ENCODE measurements at places on chromosomes 5 and 9.
A peak's percentile ranks its signal among the peaks of the same experiment; 100 is the strongest.

- DNase-seq = no peak
Measured at GRCh38 chr5:43152946-43153345, 32.2 kb downstream of the ZNF131 start.

- DNase-seq = no peak
Measured at GRCh38 chr9:36158917-36159316, 10.3 kb upstream of the CCIN start.

DNA sequence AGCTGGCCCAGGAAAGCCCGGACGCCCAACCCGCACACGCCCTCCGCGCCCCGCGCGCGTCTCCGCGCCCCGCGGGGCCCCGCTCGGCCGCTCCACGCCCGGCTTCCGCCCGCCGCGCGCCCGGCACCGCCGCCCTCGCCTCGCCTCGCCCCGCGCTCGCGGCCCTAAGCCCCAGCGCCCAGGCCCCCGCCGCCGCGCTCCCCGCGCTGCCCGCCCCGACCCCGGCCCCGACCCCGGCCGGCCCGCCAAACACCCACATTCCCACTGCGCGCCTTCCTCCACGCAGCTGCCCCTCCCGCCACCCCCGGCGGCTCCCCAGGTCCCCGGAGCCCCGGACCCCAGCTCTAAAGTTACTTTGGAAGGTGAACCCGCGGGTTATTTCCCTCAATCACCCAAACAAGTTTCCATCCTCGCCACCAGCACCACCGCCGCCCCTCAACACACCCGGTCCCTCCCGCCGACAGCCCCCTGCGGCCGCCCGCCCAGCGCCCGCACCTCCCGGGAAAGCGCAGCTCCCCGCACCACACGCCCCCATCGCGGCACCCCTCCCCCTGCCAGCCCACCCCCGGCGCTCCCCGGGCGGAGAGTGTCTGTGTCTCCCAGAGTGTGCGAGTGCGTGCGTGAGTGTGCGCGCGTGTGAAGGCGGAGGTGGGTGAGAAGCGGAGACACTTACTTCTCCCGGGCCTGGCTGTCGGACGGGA is 439 bp downstream of the SSBP2 start:
- DNase-seq = no peak

- DNase-seq = no peak
Measured at GRCh38 chr5:141483902-141484301, 928 bp upstream of the PCDHGC4 start.

- no peak for DNase-seq
Measured at GRCh38 chr9:115524453-115525059, 406.6 kb upstream of the TNC start.

DNA sequence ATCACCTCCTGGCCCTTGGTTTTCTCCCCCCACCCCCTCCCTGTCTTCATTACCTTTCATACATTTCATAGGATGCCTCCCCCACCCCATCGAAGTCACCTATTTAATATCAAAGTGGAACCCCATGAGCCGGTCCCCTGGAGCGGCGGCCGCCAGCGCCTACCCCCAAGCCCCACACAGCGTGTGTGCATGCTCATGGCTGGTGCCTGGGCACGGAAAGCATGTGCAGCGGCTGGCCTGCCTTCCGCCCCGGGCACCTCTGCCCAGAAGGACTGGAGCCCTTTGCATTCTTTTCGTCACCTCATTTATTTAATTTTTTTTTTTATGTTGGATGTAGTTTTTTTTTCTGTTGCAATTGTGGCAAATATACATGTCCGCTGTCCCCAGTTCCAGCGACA is 116.2 kb downstream of the WNK2 start:
- no peak for DNase-seq

DNA sequence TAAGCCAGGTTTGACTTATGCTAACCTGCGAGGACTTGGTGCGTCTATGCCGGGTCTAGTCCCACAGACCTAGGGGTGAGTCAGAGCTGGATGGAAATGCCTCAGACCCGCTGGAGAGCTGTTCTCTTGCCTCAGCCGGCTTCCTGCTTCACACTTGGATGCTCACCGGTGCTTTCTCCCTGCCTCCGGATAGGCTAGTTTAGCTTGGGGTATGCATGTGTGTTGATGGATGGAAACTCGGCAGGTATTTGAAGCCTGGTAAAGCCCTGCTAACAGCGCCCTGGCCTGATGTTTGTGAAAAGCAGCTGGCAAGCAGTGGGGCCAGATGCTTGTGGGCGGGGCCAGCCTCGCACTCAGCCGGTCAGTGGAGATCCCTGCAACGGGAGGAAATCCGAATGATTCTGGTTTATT is 29.3 kb downstream of the PRRC2B start:
- no peak for DNase-seq

DNA sequence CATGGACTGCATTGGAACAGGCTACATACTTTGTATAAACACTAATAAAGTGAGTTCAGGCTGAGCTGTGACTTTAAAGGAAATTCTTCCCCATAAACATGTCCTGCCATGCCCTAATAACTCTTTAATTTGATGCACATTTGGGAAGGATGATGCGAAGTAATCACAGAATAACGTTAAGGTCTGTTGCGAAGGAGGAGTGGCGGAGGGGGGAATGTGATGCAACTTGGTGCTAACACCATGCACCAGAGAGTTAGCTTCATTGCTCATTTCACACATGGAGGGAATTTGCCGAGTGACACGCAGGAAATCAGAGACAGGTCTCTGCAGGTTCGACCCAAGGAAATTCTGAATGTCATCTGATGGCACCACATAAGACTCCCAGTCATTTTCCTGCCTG is 32.9 kb downstream of the SLIT3 start:
- DNase-seq = no peak

GRCh38 chr5:137365126-137365865 is 133.8 kb downstream of the SPOCK1 start:
- DNase-seq = no peak

DNA sequence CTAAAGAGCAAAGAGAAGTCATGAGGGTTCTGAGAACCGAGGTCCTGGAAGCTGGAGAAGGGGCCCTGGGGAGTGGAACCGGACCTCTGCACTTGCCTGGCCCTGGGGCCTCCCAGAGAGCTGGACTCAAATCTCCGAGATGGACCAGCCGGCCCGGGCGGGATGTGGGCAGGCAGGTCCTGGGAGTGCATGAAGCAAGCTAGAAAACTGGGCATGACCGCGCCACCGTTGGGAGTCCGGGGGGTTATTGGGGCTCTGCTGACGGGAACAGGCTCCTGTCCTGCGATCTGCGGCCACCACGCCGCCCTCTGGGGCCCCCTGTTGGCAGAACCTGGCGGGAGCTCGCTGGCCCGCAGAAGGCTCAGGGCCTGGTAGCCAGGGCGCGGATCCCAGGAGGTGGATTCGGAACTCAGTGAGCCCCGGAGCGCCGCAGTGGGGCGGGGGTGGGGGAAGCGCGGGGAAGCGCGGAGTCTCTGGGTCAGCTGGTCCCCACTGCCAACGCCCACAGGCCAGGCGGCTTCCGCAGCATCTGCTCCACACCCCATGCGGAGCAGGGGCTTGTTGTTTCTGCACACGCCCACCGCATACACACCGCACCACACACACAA is 150.6 kb downstream of the ERCC6L2 start:
- peak; percentile 86 for DNase-seq

DNA sequence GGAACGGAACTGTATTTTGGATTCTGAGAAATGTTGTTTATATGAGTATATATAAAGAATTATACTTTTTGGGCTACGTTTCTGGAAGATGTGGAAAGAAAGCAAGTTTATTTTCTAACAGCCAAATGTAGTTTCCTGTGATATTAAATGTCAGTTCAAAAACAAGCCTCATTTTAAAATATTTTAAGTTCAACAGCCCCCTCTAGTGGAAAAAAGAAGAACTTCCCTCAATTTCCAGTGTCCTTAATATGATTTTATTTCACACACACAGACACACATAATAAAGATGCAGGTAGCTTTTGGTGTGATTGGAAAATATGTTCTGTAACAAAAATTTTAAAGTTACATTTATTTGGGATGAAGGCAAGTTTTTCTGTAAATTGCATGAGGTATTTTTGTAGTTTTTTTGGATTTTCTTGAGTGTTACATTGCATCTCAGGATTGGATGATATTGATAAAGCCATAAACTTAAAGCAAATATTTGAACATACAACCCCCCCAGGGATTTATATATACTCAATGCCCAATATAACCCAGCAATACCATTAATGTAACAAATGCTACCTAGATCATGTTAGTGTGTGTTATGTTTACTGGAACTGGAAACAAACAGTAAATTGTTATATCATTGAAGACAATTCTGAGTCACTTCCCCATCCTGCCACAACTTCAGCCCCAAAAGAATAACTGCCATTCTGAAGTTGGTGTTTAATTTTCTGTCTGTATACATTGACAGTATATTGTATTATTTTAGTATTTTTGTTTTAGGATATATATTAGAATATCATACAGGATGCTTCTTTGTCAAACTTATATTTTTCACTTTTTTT is 54.0 kb downstream of the CCDC171 start:
- no peak for DNase-seq

DNA sequence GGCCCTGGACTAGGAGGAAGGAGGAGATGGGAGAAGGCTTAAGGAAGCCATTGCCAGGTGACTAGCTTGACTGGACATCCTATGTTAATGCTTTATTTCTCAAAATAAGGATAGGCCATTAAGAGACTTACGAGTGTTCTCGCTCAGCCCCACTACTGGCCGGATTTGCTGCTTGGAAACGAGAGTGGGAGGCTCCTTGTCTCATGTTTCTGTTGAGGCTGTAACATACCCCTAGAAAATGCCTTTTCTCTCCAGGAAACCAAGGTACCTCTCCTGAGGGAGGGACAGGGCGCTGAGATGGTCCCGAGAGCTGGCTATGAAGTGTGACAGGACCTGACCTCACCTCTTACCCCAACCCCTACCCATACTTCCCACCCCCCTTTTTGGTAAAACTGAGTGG is 60.0 kb downstream of the RALGPS1 start:
- no peak for DNase-seq

DNA sequence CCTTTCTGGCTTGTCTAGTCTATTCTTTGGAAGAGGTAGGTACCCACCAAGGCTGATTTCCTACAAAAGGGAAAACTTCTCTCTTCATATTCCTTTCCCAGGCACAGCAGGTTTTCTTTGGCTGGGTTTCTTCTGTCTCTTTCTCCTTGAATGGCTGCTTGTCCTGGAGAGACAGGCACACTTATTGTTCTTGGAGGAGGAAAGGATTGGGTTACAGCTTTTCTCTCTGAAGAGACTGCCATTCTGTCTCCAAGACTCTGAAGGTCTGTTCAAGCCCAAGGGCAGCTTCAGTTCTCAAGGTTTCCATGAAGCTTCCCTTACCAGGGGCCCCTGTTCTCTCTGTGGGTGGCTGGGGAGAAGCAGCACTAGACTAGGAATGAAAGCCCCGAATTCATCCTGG is 33.9 kb downstream of the ACTBL2 start:
- no peak for DNase-seq

DNA sequence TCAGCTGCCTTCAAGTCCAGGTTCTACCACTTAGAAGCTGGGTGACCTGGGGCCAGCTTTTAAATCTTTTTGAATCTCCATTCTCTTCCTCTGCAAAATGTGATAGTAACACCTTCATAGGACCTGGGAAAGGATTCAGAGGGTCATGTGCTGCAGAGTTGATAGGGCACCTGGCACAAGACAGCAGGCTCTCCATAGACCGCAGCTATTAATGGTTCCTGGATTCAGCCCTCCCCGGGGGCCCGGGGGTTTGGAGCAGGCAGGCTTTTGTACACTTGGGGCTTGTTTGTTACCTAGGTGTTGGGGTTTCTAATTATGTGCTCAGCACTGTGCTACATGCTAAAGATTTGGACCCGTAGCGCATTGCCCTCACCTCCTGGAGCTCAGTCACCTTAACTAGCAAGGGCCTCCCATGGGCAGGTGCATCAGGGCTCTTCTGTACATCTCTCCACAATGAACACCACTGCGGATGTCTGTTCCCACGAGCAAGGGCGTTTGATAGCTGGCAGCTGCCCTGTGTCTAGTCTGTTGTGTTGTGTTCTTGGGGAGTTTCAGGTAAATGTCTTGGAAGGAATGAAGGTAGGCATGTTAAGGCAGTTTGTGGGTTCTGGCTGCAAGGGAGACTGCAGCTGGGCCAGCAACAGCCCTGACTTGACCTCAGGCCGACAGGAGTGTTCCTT is 12.1 kb downstream of the PRRC2B start:
- DNase-seq = no peak

DNA sequence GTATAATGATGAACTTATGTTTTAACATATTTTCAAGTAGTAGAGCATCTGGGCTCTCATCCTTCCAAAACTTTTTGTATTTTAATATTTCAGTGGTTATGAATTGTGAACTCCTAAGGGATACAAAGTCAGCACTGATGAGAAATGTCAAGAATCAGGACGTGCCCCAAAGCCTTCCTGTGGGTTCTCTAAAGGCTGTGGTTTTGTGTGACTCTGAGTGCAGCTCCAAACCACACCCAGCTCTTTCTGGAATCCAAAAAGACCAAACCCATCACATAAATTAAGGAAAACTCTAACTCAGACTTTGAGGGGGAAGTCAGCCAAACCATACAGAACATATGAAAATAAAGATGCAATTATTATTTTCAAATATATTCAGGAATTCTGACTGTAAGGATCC is 40.8 kb upstream of the SMU1 start:
- DNase-seq = no peak

DNA sequence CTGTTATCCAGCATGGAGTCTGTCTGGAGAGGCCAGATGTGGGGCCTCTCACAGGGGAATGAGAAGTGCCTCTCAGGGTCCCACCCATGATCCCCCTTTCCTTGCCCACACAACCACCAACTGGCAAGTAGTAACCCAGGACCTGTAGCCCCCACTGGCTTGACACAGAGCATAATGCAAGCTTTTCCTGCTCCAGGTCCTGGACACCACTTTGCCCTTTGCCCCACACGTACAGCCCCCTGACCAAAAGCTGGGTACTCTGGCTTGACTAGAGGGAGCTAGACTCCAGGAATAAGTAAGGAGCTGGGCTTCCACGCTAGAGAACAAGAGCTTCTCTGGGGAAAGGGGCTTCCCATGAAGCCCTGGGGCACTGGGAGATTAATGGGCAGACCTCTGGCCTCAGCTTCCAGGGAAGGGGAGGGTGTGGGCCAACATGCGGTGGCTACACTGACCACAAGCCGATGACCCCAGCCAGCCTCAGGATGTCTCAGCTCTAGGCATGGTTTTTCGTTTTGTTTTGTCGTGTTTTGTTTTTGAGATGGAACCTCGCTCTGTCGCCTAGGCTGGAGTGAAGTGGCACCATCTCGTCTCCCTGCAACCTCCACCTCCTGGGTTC is 109.5 kb downstream of the C9orf50 start:
- DNase-seq = no peak

All from mesenteric fat pad (tissue), 1 donor.